ENCODE measurements at places on chromosomes 7 and 10.
A peak's percentile ranks its signal among the peaks of the same experiment; 100 is the strongest.

- DNase-seq: no peak
Measured at GRCh38 chr7:140778975-140779374, 82.5 kb downstream of the NDUFB2 start.

DNA sequence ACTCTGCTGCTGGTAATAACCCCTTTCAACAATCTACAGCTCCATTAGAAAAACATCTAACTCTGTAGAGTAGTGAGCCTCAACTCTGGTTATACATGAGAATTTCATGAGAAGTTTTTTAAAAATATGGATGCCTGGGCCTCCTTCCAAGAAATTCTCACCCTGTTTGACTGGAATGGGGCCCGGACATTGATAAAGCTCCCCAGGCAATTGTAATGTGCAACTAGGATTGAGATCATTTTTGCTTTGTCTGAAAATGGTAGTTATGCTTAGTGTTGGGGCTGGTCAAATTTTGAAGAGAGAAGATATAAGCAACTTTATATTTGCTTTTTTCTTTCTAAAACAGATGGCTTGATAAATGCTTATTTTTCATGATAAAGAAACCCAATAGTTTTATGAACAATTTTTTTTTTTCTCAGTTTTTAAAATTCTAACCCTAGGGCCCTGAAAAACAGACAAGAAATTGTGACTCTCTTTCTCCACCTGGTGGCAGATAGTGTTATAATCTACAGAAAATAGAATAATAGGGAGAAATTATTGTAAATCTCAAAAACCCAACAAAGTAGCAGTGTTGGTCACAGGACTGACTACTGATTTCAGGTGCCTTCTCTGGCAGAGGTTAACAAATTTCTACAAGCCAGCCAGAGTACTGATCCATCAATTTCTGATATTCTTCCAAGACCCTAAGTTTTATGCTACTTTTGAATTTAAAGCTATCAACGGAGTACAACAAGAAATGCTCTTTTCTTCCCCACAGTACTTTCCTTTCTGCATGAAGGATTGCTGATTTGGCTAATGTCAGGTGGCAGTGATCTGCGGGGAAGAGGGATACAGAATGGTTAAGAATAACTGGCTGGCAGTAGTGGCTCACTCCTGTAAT lies 174.8 kb downstream of the DKK1 start:
- no peak for DNase-seq

- no peak for DNase-seq
Measured at GRCh38 chr10:123102673-123103072, 33.1 kb upstream of the HMX3 start.

- peak; percentile 56 for DNase-seq
Measured at GRCh38 chr7:90383422-90383821, 19.8 kb upstream of the CLDN12 start.

GRCh38 chr10:44295644-44296241 lies 89.2 kb downstream of the CXCL12 start:
- DNase-seq: no peak

GRCh38 chr7:75937958-75938786 lies 23.2 kb downstream of the POR start:
- DNase-seq: peak; percentile 44

- DNase-seq: no peak
Measured at GRCh38 chr10:132476146-132477065, 61.2 kb upstream of the INPP5A start.

DNA sequence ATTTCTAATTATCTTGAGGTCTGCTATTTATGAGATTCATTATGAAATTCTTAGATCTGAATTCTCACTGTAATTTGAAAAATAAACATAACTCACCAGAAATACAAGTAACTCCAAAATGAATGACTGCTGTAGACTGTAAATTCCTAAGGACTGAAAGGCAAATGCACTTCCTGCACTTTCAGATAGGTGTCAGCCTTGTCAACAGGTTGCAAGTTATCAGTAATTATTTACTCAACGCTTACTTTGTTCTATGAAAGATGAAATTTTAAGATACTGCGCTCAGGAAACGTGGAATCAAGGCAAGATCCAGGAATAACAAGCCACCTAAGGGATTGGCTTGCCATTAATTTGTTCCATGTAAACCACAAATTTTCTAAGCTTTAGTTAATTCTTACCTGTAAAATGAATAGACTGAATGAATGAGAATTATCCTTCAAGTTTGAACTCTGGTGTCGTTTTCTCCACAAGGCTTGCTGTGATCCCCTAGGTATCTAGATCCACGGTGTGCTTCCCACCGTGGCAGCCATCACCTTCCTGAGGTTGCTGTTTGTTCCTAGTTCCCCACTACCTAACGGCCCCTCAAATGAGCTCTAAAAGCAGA lies 12.6 kb downstream of the DHX32 start:
- peak; percentile 12 for DNase-seq

DNA sequence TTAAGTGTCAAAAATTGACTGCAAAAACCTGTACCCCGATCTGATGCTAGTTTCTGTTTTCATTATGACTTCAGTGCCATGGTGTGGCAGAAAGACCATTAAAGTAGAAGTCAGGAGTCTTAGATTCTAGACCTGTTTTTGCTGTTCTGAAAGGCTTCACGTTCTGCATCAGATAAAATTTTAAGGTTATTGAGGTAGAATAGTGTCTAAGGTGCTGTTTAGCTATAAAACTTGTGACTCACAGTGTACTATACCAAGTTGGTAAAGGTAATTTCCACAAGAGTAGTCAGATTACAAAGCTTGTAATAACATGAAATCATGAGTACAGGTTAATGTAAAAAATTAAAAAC lies 38.6 kb downstream of the ZNRF2 start:
- DNase-seq: no peak

- no peak for DNase-seq
Measured at GRCh38 chr7:11188529-11189310, 215.0 kb downstream of the PHF14 start.

- no peak for DNase-seq
Measured at GRCh38 chr7:26265499-26266075, 26.1 kb upstream of the SNX10 start.

- no peak for DNase-seq
Measured at GRCh38 chr10:77306666-77307065, 330.9 kb downstream of the KCNMA1 start.

GRCh38 chr7:87059525-87060287 lies at the start of gene ELAPOR2:
Gene ELAPOR2 (minus strand): TSS chr7:87059654. CDS start chr7:87059513, 141 bp downstream.
- peak; percentile 3 for DNase-seq

DNA sequence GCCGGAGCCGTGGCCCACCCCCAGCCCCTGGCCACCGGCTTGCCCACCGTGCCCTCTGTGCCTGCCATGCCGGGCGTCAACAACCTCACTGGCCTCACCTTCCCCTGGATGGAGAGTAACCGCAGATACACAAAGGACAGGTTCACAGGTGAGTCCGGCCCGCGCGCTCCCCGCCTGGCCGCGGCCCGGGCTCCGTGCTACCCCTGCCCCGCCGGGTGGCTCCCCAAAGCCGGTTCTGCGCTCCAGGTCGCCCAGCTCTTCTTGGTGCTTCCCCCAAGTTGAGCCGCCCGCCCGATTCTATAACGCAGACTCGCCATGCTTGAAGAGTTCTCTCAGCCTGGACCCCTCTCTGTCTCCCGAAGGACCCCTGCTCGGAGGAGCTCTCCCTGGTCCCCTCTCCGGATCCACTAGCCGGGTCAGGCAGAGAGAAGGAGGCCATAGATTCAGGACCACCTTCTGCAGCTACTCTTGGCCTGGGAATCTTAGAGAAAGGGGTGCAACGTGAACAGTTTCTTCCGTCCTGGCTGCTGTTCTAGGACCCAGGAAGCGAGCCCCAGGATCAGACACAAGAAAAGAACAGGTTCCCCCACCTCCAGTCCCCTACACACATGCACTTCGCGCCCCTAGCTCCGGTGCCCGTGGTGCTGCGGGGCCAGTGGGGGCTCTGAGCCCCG lies 999 bp downstream of the TLX1 start:
- no peak for DNase-seq

GRCh38 chr10:63537536-63537935 lies 16.3 kb downstream of the REEP3 start:
- no peak for DNase-seq

DNA sequence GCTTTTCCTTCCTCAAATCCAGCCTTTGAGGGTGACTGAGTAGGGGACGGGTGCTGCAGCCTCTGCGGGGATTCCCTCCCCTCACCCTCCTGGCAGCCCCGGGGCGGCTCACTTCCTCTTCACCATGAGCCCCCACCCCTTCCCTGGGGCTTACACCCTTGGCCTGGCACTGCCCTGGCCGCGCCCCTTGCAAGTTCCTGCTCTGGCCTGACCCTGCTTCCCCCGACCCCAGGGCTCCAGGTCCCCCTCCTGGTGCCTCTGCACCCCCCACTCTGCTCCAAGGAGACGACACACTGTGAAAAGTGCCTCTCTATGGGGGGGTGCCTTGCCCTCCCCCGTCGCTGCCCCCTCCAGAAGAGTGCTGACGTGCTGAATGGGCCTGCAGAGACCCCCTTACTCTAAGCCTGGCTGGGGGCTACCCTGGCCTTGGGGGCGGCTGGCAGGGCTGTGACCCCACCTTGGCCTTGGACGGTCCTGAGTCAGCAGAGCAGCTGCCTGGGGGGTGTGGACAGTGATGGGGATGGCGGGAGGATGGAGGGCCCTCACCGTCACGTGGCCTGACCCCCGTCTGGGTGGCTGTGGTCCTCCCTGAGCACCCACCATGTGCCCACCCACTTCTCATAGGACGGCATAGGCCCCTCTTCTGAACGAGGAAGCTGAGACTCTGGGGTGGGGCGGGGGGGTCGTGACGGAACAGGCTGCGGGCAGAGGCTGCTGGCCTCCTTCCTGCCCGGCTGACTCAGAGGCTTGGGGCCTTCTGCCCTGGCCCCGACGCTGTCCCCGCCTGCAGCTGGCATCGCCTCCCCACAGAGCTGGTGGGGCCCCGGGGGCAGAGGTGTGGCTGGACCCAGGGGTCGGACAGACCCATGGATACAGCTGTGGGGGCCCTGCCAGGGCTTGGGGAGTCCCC lies 9.8 kb downstream of the LFNG start:
- no peak for DNase-seq

DNA sequence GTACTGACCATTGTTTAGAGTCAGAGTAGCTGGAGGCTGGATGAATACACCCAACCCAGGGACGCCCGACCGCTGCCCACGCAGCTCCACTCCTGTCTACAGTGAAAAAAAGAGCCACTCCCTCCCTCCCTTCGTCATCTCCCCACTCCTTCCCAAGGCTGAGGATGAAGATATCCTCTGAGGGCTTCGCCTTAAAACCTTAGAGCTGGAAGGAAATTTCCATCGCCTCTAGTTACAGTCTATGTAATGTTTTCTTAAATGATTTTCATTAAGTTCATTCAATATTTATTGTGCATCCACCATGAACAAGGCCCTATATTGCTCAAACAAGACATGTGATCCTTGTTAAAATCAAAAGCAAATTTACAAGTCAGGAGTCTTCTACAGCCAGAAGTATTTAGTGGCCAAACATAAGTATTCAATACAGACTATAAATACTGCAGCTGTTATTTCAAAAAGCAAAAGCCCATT lies 11.3 kb upstream of the SLIT1 start:
- DNase-seq: no peak

DNA sequence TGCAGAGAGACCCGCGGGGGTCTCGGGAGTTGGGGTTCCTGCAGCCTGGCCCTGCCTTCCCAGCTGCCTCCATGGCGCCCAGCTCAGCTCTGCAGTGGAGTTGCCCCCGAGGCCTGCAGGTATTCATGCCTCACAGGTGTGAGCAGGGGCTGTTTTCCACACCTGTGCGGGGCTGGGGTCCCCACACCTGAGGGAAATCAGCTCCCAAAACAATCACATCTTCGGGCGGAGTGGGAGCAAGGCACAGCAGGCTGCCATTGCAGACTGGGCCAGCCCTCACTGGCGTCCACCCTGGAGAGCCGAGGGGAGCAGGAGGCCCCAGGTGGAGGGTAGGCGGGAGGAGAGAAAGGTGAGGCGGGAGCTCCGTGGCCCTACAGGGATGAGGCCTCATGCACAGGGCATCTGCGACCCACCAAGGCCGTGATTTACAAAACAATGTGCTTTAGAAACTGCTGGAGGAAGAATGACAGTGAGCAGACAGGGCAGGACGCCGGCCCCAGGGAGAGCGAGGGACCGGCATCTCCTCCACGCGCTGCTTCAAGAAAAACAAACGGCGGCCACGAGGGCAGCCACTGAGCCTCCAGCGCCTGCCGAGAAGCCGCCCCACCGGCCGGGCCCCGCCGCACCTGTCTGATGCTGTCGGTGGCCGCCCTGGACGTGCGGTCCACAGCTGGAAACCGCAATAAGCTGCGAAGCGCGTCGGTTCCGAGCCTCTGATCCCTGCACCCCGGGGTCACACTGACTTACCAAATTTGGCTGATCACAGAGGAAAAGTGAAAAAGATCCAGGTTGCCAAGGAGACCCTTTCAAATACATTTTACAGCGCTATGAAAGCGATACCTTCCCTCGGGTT lies 53.0 kb upstream of the PDGFA start:
- DNase-seq: no peak

DNA sequence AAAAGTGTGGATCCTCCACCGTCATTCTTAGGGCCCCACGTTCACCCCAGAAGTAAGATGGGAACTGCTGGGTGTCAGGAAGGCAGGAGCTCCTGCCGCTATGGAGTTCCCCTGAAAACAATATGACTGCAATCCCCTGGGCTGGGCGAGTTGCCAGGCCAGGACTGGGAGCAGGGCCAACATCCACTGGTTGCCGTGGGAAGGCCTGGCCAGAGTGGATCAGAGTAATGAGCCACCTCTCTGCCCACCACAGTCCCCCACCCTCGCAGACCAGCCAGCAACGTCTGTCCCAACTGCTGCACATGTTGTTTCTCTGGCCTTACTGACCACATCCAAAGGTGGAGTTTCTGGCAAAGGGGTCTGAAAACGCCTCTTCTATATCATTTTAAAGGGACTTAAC lies 86.6 kb downstream of the STRA8 start:
- peak; percentile 7 for DNase-seq

DNA sequence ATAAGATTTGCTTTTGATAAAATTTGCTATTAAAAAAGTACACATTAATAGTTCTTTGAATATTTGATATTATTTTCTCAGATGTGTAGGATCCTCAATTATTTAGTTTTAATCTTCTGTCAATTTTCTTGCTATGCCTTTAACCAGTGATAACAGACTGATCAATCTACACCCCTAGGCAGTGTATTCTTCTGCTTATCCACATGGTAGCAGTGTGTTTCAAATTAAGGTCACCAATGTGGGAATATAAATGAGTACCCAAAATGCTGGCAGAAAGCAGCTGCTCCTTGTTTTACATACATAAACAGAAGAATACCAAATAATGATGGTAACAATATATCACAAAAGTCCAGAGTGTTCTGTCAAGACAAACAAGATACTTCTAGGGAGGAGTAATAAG lies 87.0 kb downstream of the SKAP2 start:
- DNase-seq: no peak
